ENCODE measurements at places on chromosomes 2 and 18.

DNA sequence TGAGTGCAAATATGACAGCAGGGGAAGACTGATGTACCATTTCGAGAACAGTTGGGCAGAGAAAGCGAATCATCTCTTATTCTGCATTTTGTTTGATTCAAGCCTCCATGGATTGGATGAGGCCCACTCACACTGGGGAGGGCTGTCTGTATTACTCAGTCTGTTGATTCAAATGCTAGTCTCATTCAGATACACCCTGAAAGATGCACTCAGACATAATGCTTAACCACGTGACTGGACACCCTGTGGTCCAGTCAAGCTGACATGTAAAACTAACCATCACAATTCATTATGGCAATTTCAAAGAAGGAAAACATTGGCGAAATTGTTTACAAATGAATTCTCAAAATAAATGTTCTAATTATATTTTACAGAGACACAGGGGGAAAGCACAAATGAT is 1210.2 kb downstream of the DPP10 start:
- no peak for DNase-seq

GRCh38 chr2:237182422-237183123 is 96.9 kb downstream of the COPS8 start:
- no peak for DNase-seq

DNA sequence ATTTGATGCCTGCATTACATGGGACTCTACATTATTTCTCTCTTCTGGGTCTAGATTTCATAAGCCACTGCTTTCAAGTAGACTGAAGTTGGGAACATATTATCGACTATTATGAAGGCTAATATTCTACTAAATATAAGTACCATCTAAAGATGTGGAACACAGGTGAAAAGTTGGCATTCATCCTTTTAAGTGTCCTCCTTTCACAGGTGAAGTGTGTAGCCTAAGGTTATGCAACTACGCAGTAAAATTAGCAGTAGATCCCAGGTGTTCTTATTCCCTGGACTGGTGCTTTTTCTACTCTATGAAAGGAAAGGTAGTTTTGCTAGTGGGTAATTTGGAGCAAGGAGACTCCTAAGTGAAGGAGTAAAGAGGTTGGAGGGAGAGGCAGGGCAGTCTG is 88.2 kb upstream of the DPP10 start:
- no peak for DNase-seq

DNA sequence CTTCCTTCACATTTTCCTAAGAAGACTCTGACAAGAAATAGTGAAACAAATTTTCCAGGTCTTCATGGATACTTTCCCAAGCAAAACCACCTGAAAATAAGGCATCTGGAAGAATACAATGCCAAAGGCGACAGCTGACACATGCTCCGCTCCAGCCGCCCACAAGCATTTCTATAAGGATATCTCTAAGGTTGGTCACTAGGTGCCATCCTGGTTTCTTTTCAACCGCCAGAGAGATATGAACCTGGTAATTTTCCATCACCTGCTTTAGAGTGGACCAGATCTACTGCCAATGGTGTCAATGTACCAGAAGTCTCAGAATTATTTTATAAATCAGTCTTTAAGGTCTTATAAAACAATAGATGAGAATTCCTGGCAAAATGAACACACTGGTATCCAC is 97.2 kb downstream of the GAREM1 start:
- no peak for DNase-seq

DNA sequence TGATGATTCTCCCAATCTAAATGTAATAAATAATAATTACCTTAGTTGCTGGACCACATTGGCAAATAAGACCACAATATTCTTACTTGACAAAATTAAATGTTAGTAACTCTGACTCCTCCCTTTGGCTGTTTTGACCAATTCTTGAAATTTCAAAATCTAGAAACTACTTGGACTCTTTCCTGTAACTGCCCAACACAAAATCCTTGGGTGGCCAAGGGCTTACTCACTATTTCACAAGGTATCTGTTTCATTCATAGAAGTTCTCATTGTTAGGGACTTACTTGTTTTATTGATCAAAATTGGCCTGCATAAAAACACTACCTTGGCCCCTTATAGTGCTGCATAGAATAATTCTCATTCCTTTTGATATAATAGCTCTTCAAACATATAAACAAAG is 19.4 kb downstream of the CDH20 start:
- DNase-seq, result no peak

- DNase-seq, result no peak
Observed at GRCh38 chr2:147567136-147567535, 277.7 kb upstream of the ACVR2A start.

GRCh38 chr2:61044636-61045035 is 21.0 kb upstream of the SANBR start:
- no peak for DNase-seq

GRCh38 chr2:17226941-17227490 is 291.2 kb downstream of the RAD51AP2 start:
- DNase-seq, result no peak

- no peak for DNase-seq
Observed at GRCh38 chr2:200172944-200173581, 133.4 kb upstream of the SPATS2L start.

DNA sequence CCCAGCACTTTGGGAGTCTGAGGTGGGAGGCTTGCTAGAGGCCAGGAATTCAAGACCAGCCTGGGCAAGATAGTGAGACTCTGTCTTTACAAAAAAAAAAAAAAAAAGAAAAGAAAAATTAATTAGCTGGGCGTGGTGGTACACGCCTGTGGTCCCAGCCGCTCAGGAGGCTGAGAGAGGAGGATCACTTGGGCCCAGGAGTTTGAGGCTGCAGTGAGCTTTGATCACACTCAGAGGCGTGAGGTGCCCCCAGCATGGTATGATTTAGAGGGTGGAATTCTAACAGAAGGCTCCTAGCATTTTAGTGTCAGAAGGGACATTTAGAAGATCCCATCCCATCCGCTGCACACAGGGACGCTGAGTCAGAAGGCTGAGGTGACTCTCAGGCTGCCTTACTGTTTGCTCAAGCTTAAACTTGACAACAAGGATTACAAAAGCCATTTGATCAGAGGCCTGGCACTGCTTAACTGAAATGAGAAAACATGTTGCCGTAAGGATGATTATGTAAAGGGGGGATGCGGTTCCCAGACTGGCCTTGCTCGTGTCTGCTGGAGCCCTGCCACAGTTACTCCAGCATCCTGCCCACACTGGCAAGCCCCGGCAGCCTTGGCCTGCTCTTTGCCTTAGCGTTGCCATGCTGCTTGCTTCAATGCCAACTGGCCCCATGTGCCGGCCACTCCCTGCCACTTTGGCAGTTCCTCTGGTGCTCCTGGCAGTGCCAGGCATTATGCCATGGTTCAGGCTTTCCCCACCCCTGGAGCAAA is 45.6 kb upstream of the SLC1A4 start:
- no peak for DNase-seq

- DNase-seq, result no peak
Observed at GRCh38 chr2:145283131-145283530, 763.2 kb upstream of the ZEB2 start.

DNA sequence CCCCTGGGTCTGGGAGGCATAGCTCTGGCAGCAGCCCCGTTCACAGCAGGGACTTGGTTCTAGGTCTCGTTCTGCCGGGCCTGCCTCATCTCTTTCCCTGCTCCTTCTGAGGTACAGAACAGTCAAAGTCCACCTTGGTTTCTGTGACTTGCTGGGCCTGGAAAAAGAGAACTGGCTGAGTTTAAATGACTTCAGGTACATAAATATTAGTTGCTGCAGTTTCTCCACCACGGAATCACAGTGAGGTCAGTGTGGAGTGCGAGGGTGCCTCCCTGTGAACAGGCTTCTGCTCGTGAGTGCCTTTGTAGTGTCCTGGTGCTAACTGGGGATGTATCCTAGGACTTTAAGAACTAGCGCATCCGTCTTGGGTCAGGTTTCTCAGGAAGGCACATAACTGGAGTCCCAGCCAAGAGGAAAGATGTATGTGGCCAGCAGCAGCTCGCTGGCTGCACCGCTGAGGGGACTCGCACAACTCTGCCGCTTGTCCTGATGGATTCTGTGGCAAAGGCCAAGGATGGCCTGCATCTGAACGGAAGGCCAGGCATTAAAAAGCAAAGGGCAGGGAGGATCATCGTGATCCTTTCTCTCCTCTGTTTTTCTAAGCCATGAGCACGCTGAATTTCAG is 188.6 kb downstream of the SH3RF3 start:
- no peak for DNase-seq

DNA sequence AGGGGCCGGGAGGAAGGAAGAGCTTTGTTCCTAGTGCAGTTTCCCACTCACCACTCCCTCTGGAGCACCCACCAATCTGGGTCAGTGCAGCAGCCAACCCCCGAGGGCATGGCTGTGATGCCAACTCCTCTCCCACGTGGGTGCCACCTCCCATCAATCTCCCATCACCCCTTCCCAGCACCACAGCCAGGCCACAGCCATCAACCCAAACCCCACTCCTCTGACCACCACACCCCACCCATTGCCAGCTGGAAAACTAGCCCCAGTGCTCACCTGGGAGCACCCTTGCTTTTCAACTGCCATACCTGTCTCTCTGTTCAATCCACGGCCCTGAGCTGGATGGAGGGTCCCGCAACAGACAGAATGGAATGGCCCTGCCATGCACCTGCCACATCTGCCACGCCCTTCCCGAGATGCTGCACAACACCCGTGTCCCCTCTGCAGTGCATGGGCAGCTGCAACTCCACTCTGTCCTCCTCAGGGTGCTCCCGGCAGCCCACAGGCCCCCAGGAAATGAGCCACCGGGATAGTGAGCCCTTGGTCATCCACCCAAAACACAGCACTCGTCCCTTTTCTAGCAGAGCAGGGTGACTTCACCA is 112.4 kb upstream of the ID2 start:
- DNase-seq, result no peak

DNA sequence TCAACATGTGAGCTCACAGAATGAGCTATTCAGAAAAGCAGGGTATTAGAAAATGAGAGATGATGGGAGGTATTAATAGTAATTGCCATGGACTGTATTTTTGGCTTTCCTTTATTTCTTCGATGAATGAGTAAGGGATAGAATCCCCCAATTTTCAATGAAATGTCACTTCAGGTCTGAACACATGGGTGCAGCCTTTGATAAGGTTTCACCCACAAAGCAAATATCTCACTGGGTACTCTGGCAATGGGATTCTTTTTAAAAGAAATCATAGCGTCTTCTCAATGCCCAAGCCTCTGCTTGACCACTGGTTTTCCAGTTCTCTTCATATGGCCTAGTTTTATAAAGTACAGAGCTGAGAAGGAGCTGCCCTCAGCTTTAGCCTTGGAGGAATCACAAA is 610.5 kb upstream of the FANCL start:
- no peak for DNase-seq

DNA sequence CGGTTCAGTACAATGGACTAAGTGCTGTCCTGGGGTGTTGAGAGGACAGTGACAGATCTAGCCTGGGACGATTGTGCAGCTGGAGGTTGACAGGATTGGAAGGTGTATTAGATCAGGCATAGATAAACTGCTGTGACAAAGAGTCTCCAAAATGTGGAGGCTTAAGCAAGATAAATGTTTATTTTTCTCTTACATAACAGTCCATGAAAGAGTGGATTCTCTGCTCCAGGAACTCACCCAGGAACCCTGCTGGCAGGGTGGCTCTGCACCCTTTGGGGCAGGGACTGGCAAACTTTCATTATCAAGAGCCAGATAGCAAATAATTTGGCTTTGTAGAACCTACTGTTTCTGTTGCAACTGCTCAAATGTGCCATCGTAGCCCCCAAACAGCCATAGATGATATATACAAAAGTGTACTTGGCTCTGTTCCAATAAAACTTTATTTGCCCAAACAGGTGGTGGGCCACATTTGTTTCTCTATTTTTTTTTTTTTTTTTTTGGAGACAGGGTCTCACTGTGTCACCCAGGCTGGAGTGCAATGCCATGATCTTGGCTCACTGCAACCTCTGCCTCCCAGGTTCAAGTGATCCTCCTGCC is 9.7 kb downstream of the HRH4 start:
- DNase-seq, result no peak

DNA sequence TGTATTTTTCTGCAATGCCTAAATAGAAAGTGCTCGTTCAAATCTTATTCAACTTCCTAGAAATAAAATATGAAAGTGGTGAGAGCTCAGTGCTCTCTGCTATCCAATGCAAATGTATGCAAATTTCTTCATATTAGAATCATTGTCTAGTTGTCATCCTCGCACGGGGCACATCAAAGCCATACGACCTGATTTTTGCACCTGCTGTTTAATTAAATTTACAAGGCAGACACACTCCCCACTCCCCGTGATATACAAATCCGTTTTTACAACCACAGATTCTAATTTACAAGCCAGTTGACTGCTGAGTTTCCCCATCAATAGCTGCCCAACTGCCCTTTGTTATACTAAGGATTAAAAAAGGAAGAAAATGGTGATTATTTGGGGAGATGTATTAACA is 284.6 kb downstream of the RNF144A start:
- DNase-seq, result no peak

GRCh38 chr2:62369541-62370202 is 136.3 kb downstream of the TMEM17 start:
- no peak for DNase-seq

DNA sequence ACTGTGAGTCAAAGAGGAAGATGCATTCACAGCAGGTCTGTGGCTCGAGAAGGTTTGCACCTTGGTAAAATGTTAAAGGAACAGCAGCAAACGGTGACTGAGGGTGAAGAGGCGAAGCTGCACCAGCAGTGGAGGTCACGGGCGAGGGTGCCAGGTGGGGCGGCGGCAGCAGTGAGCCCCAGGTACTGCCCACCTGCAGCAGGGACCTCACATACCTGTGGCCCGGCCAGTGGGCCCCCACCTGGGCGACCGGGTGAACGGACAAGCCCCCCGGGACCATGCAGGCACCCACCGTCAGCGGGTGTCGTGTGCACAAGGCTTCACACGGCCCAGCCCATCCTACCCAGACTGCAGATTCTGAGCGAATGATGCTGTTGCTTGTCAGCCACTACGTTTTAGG is 23.6 kb upstream of the KCNG2 start:
- DNase-seq, result no peak

GRCh38 chr18:49560624-49561288 is 1.1 kb upstream of the LIPG start:
- DNase-seq, result no peak

- DNase-seq, result no peak
Observed at GRCh38 chr2:217527590-217528202, 475.1 kb downstream of the TNS1 start.

DNA sequence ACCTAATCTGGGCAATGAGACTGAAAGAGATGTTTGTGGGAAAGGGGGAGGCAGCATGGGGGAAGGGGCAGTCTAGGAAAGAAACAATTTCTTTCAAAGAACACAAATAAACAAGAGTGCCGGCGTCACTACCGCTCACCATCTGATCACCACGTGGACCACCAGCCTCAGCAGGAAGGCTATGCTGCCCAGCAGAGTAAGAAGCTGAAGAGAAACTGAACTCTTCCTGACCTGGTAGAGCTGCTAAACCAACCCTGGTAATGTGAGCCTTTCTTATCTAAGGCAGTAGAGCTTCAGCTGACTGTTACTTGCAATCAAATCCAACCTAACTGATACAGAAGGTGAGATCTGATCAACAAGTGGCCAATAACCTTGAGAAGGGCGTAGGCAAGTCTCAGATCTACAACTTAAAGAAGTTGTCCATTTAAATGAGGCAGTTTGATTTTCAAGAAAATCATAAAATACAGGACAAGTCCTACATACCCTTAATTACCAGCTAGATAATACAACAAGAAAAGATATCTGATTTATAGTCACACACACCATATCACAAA is 44.2 kb upstream of the SPTBN1 start:
- no peak for DNase-seq

- no peak for DNase-seq
Observed at GRCh38 chr18:9577361-9577760, 37.0 kb downstream of the PPP4R1 start.

Measured in GDM1 (cell line).